ENCODE measurements at places on chromosomes 16 and 17. TPM values are rescaled to one million over a fixed set of nuclear protein-coding genes. Genes with fewer than 3 reads are reported as not detected.

ZDHHC1 gene
- 14.2 TPM for polyA plus RNA-seq

KRTAP17-1 gene
- not detected for polyA plus RNA-seq

PPP1R27 gene
- 0.22 TPM for polyA plus RNA-seq

- no peak for DNase-seq
Measured at GRCh38 chr17:70121126-70121525, 46.1 kb downstream of the KCNJ16 start.

- DNase-seq: no peak
Measured at GRCh38 chr17:78535273-78536197, 41.7 kb downstream of the DNAH17 start.

GRCh38 chr17:64091116-64091515 lies 38.8 kb downstream of the ERN1 start:
- DNase-seq: peak; percentile 66

- DNase-seq: no peak
Measured at GRCh38 chr16:74232806-74233465, 63.7 kb upstream of the PSMD7 start.

- peak; percentile 32 for DNase-seq
Measured at GRCh38 chr16:69112285-69113129, 7.1 kb downstream of the HAS3 start.

GRCh38 chr16:28538733-28539596 lies at the start of gene NUPR1:
Gene NUPR1, minus strand, starts transcription at chr16:28538974. Its CDS starts 67 bp downstream, at chr16:28538907.
- no peak for DNase-seq

GRCh38 chr17:18261146-18261515 lies 669 bp downstream of the MIEF2 start:
- DNase-seq: peak; percentile 42

- no peak for DNase-seq
Measured at GRCh38 chr17:39223907-39224777, 1.6 kb downstream of the STAC2 start.

DNA sequence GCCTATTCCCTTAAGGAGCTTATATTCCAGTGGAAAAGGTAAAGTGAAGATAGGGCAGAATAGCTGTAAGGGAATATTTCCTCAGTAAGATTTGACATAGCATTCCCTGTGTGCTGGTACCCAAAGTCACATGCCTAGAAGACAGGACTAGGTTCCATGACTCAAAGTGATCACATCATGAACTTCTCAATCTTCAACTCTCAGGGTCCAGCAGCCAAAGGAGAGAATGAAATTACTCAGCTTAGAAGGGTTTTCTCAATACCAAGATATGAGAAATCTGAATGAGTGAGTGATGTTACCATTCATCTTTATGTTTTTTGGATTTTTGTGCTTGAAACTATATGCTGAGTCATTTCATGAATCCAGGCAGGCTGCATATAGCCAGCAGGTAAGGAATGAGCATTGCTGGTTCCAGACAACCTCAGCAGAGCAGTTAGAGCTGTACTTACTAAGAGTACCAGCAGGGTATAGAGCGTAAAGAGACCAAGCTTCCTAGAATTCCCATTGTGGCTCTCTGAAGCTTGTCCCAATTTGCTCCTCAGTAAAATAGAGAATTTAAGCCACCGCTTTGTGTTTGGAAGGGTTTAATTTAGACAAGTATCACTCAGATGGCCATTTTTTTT lies 91.1 kb downstream of the ANKFN1 start:
- no peak for DNase-seq

GRCh38 chr16:86508028-86508946 lies 2.0 kb upstream of the FOXF1 start:
- DNase-seq: no peak

GRCh38 chr16:87160234-87160636 lies 157.0 kb downstream of the C16orf95 start:
- DNase-seq: no peak

GRCh38 chr16:57807252-57807967 lies 5.1 kb upstream of the KIFC3 start:
- no peak for DNase-seq

All from CD14-positive monocyte (primary cell).